ENCODE measurements at places on chromosomes 3 and 15. TPM values are rescaled to one million over a fixed set of nuclear protein-coding genes. Genes with fewer than 3 reads are reported as not detected.

DNA sequence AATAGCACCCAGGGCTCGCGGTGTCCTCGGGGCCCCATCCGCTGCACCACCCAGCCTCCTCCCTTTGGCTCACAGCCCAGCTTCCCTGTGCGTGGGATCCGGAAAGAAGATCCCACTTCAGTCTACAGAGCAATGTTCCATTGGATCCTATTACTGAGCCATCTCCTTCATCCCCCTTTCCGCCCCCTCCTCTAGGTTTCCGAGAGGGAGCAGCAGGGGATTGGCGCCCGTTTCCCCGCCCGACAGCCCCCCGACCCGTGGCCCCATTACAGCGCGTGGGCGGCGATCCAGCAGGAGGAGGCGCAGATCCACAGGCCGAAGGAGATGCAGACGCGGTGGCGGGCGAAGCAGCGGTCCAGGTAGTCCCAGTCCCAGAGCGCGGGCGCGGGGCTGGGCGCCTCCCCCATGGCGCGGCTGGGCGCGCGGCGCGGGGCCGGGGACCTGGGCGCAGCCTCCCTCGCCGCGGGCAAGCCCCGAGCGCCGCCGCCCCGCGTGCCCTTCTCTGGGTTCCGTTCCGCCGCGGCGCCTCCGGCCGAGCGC, 340 bp downstream of the TMEM44 start:
- peak; percentile 63 for DNase-seq

The EPHB3 gene
- total RNA-seq = 1.6 TPM

- DNase-seq = no peak
Observed at GRCh38 chr3:54008099-54008498, 114.3 kb upstream of the CACNA2D3 start.

DNA sequence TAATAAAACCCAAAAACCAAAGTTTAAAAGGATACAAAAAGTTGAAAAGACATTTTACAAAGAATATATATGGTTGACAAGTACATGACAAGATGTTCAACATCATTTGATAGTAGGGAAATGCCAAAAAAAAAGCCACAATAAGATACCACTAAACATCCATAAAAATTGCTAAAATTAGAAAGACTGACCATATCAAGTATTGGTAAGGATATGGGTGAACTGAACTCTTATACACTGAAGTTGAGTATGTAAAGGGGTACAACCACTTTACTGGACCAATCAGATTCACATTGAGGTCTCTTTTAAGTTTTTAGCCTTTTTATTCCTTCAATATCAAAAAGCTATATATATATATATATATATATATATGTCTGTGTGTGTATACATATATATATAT, 190.5 kb upstream of the P2RY1 start:
- DNase-seq = no peak

DNA sequence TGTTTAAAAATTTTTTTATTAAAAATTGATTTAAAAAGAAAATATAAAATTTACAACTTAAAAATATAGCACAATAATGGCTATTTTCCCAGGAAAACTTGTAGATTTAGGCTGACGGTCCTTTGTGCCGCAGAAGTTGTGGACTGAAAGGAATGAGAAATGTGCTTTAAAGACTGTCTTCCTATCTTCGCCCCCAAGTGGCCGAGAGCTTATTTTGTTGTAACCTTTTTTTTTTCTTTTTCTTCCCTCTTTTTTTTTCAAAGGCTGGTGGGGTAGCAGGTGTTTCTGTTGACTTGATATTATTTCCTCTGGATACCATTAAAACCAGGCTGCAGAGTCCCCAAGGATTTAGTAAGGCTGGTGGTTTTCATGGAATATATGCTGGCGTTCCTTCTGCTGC, 15.5 kb downstream of the SLC25A26 start:
- DNase-seq = no peak

The PLAAT1 gene
- 5.7 TPM for total RNA-seq

DNA sequence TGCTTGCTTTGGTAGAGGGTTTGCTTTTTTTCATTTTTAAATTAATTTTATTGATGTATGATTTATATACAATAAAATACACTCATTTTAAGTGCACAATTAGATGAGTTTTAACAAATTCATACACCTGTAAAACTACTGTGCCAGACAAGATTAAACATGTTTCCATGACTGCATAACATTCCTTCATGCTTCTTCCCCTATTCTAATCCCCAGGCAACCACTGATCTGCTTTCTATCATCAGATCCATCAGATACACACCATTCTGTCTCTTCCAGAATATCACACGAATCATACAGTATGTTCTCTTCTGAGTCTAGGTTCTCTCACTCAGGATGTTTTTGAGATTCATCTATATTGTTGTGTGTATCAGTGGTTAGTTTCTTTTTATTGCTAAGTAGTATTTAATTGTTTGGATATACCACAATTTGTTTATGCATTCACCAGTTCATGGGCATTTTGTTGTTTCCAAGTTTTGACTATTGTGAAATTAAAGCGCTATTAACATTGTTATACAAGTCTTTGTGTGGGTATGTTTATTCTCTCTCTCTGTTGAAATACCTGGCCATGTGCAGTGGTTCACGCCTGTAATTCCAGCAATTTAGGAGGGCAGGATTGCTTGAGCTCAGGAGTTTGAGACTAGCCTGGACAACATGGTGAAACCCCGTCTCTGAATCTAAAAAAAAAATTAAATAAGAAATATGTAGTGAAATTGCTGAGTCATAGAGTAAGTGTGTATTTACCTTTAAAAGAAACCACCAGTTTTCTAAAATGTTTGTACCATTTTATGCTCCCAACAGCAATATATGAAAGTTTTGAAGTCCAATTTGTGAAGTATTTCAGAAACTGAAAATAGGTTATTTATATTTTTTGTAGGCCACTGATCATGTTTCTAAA, 7.0 kb upstream of the TFG start:
- DNase-seq = no peak

DNA sequence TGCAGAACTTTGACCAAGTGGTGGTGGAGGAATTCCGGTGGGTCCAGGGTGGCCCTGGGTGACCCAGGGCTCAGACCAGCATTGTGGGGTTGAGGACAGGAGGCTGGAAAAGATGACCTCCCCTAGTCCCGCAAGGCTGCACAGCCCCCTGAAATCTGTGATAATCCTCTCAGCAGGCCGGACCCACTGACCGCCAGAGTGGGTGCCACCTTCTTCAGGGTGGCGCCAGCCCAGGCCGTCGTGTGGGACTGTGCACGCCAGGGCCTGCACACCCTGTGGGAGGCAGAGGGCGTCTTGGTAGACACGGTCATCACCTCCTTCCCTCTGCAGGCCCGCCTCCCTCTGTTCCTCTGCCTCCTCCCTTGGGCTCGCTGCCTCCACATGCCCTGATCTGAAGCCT, 137.7 kb downstream of the TBC1D2B start:
- DNase-seq = no peak

DNA sequence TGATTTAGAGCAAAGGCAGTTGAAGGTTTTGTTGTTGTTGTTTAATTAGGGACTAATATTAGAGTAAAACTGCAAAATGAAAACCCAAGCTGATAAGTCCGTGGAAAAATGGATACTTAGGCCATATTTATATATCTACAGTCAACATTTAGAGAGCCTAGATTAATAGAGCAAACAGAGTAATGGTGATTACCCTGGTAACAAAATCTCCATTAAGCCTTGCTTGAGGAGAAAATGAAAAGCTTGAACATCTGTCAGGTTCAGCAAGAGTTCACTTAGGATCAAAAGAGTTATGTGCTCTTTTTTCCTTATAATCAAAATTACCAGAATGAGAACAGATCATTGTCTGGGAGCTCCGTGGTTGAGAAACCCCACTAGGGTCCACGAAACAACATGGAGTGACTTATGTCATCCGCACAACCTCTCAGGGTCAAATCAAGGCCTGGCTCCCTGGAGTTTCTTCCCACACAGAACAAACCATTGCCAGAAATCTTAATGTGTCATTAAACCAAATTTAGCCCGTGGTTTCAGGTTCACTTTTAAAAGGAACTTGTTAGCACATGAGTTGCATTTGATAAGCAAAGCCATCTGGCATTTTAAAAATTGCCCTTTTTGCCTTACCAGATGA, 381.2 kb downstream of the GABRB3 start:
- DNase-seq = no peak

The PLSCR4 gene
- 37.6 TPM for total RNA-seq

- DNase-seq = no peak
Observed at GRCh38 chr15:75779504-75779903, 63.7 kb upstream of the UBE2Q2 start.

DNA sequence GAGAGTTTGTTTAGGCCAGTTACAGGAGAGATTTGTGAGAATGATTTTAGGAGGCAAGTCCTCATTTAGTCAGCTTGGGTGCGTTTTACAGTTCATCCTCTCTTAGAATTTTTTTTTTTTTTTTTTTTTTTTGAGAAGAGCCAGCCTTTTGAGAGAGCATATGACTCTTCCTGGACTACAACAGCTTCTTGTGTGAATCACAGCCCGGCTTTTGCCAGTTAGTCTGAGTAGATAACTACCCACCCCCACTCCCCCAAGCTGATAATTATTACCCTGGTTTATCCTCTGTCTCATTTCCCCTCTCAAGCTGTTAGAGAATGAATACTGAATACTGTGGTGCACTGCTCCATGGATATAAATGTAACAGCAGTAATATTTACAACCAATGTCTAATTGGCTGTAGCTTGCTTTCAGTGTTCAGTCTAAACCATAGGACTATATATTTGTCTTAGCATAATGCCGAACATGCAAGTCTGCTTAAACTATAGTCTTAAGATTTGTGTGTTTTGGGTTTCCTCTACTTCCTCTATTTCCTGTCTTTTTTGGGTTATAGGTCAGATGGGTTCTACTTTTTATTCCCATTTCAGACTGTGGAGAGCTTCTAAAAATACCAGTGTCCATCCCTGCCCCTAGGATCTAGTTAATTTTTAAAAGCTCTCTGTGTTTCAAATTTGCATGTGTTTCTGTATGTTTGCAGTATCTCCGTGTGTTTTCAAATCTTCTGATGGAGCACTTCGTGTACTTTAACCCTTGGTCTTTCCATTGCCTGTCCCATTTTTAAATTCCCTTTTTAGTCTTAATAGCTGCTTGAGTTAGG, 8.0 kb downstream of the CHD2 start:
- DNase-seq = peak; percentile 62

The KIF7 gene
- total RNA-seq = 2.4 TPM

DNA sequence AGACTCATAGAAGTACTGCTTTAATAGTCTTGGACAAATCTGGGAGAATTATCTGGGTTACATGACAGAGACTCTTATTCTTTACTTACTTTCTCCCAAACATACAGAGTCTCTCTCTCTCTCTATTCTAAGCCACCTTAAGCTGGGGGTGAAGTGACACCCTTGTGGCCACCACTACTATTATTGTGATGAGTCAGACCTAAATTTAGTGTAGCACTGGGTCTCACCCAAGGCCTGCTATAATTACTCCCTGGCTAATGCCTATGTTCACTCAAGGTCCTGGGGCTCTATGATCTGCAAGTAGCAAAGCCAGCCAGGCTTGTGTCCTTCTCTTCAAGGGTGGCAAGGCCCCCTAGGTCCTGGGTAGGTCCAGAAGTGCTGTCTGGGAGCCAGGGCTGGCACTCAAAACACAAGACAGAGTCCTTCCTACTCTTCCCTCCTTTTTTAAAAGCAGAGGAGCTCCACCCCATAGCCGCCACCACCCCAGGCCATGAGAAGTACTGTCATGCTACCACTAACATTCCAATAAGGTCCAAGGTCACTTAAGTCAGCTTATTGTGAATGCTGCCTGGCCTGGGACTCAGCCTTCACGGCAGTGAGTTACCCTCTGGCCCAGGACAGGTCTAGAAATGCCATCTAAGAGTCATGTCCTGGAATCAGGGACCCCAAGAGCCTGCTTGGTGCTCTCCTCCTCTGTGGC, 183.6 kb downstream of the POLQ start:
- DNase-seq = no peak

The MYRIP gene
- 2.3 TPM for total RNA-seq

GRCh38 chr3:125042725-125043406, 12.9 kb downstream of the HEG1 start:
- peak; percentile 65 for DNase-seq

GRCh38 chr3:133881492-133881891, 14.2 kb downstream of the RAB6B start:
- no peak for DNase-seq

The VWA5B2 gene
- total RNA-seq = not detected

The ZBTB47 gene
- total RNA-seq = 68.5 TPM

GRCh38 chr15:23564821-23565394, 566 bp upstream of the MKRN3 start:
- DNase-seq = no peak

The HCLS1 gene
- 24.2 TPM for total RNA-seq

GRCh38 chr3:134809427-134810051, 14.5 kb downstream of the EPHB1 start:
- DNase-seq = no peak

- DNase-seq = no peak
Observed at GRCh38 chr15:44458429-44458828, 31.0 kb downstream of the CTDSPL2 start.

The CD86 gene
- 8.7 TPM for total RNA-seq

DNA sequence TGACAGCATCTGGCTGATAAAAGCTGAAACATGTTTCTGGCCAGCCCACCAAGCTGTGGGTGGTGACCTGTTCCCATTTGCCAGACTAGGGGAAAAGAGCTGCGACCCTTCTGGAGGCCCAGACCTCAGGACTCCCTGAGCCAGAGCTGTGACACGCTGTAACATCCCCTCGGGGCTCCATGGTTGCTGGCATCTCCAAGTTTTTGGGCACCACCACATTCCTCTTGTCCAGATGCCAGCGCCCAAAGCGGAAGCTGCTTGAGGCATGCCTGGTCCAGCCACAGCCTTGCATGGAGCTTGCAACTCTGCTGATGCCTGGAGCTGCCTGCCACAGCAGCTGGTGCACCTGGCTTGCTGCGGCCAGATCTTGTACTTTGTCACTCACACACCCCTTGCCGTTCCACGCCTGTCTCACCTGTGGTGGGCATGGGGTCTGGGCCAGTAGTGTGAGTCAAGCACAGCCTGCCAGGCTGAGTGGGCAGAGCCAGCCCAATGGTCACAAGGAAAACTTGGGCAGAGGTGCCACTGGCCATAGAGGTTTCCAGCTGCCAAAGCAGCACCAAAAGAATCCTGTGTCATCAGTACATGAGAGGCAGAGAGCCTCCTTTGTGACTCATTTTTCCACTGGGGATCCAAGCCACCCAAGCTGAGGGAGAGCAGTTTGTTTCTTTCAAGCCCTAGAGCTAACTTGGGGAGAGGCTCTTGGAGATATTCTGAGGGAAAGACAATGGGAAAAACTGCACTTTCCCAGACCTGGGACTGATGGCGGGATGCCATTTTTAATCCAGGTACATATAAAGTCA, 45.7 kb upstream of the PTX3 start:
- DNase-seq = no peak
